ENCODE measurements at places on chromosomes 11 and 22. TPM values are rescaled to one million over a fixed set of nuclear protein-coding genes. Genes with fewer than 3 reads are reported as not detected.
A peak's percentile ranks its signal among the peaks of the same experiment; 100 is the strongest.

The IFT27 gene
- 37.1 TPM for total RNA-seq

The NDUFC2 gene
- total RNA-seq: 36.7 TPM

The RGL4 gene
- not detected for total RNA-seq

The MOGAT2 gene
- total RNA-seq: not detected

The GDPD5 gene
- 32.7 TPM for total RNA-seq

- H3K27me3 ChIP-seq: no peaks in the 10 kb centered on the region
- H3K36me3 ChIP-seq: no peaks in the 10 kb centered on the region
- DNase-seq: no peak
- H3K4me3 ChIP-seq: no peak overlapping the region
- H3K27ac ChIP-seq: no peak overlapping the region
- H3K4me1 ChIP-seq: peaks cover 16% of the 10 kb centered on the region
Observed at GRCh38 chr22:28174509-28174908, 255.5 kb upstream of the PITPNB start.

DNA sequence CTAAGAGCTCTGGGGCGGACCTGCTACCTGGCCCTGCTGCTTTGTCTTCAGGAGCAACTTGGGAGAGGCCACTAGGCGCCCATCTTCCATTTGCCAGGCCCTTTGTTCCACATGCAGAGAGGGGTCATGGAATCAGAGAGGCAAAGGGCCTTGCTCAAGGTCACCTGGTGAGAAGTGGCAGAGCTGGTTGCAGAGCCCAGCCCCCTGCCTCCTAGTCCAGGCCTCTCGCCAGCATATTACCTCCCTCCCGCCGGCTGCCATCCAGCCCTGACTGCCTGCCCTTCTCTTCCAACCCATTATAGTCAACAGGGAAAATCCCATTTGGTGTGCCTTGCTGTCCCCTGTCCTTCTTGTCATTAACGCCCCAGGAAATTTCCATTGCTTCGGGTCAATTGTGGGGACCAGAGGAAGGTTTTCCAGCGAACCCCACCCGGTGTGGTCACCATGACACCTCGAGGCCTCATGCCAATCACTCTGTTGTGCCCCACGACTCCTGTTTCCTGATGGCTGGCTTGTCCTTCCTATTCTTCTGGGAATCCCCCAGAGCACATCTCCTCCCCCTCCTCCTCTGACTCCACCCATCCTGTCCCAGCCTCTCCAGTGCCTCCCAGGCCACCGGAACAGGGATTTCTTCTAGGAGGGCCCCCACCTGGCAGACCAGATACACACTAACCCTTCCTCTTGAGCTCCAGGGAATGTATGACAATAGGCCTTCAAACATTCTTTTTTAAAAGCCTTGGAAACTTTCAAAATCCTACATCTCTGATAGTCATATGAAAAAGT, 77.0 kb downstream of the NECTIN1 start:
- peaks cover 7% of the 10 kb centered on the region for H3K4me1 ChIP-seq
- no peak overlapping the region for H3K4me3 ChIP-seq
- no peak overlapping the region for H3K27ac ChIP-seq
- no peak for DNase-seq

DNA sequence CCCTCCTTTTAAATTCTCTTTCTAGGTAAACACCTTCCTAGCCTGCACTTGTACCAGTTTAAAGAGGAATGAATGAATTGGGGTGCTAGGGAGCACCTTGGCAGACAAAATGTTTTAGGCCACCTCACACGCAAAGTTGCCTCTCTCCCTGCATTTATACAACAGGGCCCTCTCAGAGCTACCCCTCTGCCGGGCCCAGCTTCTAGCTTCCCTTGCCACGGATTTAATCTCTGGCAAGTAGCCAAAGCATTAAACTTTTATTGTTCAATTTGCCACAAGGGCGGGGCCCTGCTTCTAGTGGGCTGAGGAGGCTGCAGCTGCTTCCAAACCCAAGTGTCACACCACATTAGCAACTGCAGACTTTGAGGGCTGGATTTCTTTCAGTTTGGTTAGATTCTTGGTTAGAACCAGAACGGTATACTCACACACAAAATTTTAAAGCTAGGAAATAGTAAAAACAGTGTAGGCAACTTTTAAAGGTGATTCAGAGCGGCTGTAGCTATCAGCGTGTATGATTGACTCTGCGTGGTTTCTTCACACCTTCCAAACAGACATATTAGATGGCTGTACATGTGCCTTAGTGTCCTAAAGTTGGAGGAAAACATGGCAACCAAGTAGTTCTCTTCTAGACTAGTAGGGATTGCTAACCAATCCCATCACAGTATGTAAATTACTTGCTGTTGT, 6.5 kb downstream of the KREMEN1 start:
- peaks cover 9% of the 10 kb centered on the region for H3K4me1 ChIP-seq
- no peak for DNase-seq
- no peak overlapping the region for H3K4me3 ChIP-seq
- H3K27ac ChIP-seq: no peak overlapping the region
- H3K36me3 ChIP-seq: no peaks in the 10 kb centered on the region
- H3K27me3 ChIP-seq: peaks cover 21% of the 10 kb centered on the region

- no peaks in the 10 kb centered on the region for H3K27me3 ChIP-seq
- no peak for DNase-seq
- H3K4me3 ChIP-seq: no peak overlapping the region
- H3K27ac ChIP-seq: no peak overlapping the region
Observed at GRCh38 chr11:47067401-47067800, 109.3 kb downstream of the ARFGAP2 start.

DNA sequence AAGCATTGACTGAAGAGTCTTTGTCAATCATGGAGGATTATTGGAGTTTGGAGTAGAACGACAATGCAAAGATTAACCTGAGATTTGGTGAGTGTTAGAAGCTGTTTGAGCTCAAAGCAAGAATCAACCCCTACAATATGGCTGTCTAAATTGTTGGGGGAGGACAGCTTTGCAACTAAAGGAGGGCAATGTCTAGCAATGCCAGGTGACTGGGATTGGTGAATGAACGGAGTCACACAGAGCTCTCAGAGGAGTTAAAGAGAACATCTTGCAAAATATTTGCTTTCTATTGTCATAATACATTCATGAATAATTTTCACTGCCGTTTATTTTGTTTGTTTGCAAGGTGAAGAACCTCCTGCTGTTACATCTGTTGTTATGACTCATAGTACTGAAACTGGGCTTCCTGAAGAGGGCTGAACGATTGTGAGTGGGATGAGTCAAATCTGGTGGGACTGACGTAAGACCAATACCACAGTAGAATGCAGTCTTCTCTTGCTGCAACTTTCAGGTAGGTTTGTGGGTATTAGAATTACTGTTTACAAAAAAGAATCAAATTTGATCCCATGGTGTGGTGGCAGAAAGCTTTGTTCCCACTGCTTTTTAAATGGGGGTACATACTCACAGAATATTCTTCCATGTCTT, 281.9 kb downstream of the CADM1 start:
- no peak overlapping the region for H3K4me3 ChIP-seq
- H3K27me3 ChIP-seq: no peaks in the 10 kb centered on the region
- H3K27ac ChIP-seq: no peak overlapping the region
- no peaks in the 10 kb centered on the region for H3K36me3 ChIP-seq

DNA sequence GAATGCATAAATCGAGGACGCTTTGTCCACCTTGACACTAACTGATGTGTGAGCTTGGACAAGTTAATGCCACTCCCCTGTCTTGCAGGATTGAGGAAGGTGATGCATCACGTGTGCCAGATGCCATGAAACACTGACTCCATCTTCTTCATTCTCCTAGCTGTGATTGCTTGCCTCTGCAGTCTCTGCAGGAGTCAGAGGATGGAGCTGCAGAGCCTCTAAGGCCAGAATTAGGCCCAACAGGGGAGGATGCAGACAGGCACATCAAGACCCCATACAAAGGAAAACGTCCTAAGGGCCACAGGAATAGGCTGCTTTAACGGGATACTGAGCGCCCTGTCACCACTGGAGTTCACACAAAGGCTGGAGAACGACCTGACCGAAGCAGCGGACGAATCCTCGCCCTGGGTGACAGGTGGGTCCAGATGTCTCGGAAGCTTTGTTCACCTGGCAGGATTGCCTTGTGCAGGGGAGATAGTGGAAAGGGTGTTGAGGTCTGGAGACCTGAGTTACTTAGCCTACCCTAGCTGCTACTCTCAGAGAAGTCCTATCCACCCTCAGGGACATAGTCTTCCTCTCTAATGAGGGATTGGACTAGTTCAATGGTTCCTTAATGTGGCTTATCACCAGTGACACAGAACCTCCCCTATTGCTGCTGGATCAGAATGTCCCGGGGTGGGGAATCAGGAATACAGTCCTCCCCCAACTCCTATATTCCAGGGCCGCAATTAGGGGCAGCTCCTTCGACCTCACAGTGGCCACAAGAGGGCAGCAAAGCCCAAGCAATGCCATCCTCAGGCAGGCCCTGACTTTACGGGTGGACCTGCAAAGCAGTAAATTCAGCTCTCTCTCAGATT, 32.4 kb downstream of the DBX1 start:
- no peak overlapping the region for H3K4me3 ChIP-seq
- DNase-seq: peak; percentile 88
- H3K27me3 ChIP-seq: peaks cover 9% of the 10 kb centered on the region
- H3K36me3 ChIP-seq: no peaks in the 10 kb centered on the region
- H3K27ac ChIP-seq: no peak overlapping the region

- no peaks in the 10 kb centered on the region for H3K4me1 ChIP-seq
- no peak within 1 kb of the TSS for H3K4me3 ChIP-seq
- H3K27me3 ChIP-seq: peaks cover 29% of the 10 kb centered on the region
- H3K36me3 ChIP-seq: no peaks in the 10 kb centered on the region
Observed at GRCh38 chr11:57390535-57390934, at the start of gene PRG2. PRG2 (minus strand) TSS chr11:57390650; CDS start chr11:57389944, 706 bp downstream.

GRCh38 chr11:18459634-18460033, 4.0 kb downstream of the LDHAL6A start:
- no peak for DNase-seq
- H3K4me3 ChIP-seq: no peak overlapping the region
- H3K36me3 ChIP-seq: no peaks in the 10 kb centered on the region
- H3K27me3 ChIP-seq: no peaks in the 10 kb centered on the region

DNA sequence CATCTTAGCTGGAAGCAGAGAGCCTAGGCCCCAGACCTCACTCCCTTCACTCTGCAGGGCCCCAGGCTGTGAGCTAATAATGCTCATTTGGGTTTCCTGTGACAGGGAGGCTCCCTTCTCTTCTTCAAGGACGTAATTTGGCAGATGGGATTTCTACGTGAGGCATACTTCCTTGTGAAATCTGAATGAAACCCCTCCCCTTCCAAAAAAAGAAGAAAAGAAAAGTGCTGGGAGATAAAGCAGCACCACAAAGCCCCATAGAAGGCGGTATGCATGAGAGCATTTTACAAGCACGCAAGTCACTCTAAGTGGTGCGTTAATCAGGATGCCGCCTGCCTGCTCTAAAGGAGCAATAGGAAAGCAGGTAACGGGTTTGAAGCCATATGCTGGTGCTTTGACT, 5.7 kb downstream of the P2RX3 start:
- no peaks in the 10 kb centered on the region for H3K36me3 ChIP-seq
- peaks cover 31% of the 10 kb centered on the region for H3K4me1 ChIP-seq
- H3K27ac ChIP-seq: no peak overlapping the region
- DNase-seq: no peak
- H3K27me3 ChIP-seq: no peaks in the 10 kb centered on the region

GRCh38 chr11:94186342-94187203, 57.9 kb downstream of the PANX1 start:
- no peaks in the 10 kb centered on the region for H3K27me3 ChIP-seq
- H3K4me3 ChIP-seq: no peak overlapping the region
- no peak overlapping the region for H3K27ac ChIP-seq
- H3K4me1 ChIP-seq: peaks cover 4% of the 10 kb centered on the region
- peaks cover 12% of the 10 kb centered on the region for H3K36me3 ChIP-seq

- no peaks in the 10 kb centered on the region for H3K36me3 ChIP-seq
- H3K27me3 ChIP-seq: no peaks in the 10 kb centered on the region
- H3K4me3 ChIP-seq: no peak overlapping the region
- H3K4me1 ChIP-seq: peaks cover 15% of the 10 kb centered on the region
Observed at GRCh38 chr11:123601743-123602142, 52.7 kb downstream of the SCN3B start.

DNA sequence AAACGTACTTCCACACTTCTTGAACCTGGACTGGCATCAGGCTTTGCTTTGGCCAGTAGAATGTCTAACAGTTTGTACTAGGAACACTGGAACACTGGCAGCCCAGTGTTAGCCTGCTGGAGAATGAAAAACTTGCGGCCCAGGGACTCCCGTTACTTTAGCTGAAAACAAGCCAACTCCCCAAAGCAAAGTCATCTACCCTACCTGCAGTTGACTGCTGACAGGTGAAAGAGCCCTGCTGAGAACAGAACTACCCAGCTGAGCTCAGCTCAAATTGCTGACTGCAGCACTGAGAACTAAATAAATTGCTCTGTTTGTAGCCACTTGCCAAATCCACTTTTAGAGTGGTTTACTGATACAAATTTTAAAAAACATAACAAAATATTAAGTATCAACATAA, 342.5 kb downstream of the LRRC4C start:
- DNase-seq: no peak
- no peak overlapping the region for H3K27ac ChIP-seq
- H3K36me3 ChIP-seq: no peaks in the 10 kb centered on the region
- H3K27me3 ChIP-seq: no peaks in the 10 kb centered on the region

DNA sequence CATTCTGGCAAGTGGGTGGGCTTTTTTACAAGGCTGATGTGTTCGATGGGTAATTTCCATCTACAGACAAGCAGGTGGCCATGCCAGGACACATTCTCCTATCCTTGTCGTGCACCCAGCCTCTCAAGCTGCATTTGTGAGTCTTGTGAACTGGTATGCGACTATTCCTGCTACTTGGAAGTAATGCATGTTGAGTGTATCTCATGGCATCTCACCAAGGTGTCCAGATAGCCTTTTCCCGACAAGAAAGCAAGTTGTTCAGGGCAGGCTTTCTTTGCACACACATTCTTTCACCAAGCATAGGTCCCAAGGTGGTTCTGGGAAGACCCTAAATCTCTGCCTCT, 18.8 kb upstream of the SYT13 start:
- no peaks in the 10 kb centered on the region for H3K4me1 ChIP-seq
- H3K36me3 ChIP-seq: no peaks in the 10 kb centered on the region
- no peak for DNase-seq
- no peak overlapping the region for H3K27ac ChIP-seq
- H3K27me3 ChIP-seq: no peaks in the 10 kb centered on the region
- no peak overlapping the region for H3K4me3 ChIP-seq

DNA sequence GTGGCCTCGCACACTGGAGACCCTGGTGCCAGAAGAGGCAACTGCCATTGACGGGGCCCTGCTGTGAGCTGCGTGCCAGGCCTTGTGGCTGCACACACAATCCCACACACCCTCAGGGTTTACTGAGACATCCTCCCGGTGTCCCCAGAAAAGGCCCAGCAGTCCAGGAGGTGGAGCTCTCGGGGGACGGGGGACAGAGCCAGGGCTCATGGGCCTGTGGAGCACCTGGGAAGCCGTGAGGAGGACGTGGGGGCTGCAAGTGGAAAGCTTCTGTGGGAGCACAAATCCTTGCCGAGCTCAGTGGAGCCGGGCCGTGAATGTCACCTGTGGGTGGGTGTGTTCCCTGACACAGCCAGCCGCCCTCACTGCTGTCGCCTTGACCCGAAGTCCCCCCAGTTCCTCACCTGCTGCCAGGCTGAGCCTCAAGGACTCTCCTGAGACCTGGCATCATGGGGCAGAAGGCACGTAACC, 609.7 kb downstream of the TBC1D22A start:
- H3K4me3 ChIP-seq: no peak overlapping the region
- DNase-seq: no peak
- H3K27me3 ChIP-seq: no peaks in the 10 kb centered on the region
- H3K36me3 ChIP-seq: no peaks in the 10 kb centered on the region
- H3K27ac ChIP-seq: no peak overlapping the region
